ENCODE measurements at places on chromosomes 4 and X. TPM values are rescaled to one million over a fixed set of nuclear protein-coding genes. Genes with fewer than 3 reads are reported as not detected.

DNA sequence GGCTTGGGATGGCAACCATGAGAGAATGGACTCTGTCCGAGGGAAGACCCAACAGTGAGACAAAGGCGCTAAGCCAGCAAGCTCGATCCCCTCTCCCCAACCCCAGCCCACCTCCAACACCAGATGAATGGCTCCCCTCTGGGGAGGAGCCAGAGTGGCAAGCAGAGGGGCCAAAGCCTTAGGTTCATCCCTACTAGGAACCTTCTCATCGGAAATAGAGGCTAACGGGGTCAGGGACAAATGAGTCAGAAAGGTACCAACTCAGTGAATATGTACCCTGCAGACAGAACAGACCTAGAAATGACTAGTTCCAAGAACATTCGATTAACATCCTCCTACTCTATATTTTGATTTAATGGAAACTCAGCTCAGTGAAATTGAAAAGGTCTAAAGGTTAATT is 73.9 kb downstream of the NSG1 start:
- H3K27me3 ChIP-seq: no peaks in the 10 kb centered on the region
- DNase-seq: peak; percentile 55
- H3K4me3 ChIP-seq: no peak overlapping the region

Gene FAM184B
- not detected for total RNA-seq

- no peaks in the 10 kb centered on the region for H3K36me3 ChIP-seq
- DNase-seq: no peak
- H3K4me3 ChIP-seq: no peak overlapping the region
- H3K27me3 ChIP-seq: no peaks in the 10 kb centered on the region
- H3K4me1 ChIP-seq: no peaks in the 10 kb centered on the region
Measured at GRCh38 chr4:66943112-66943511, 602.2 kb downstream of the CENPC start.

GRCh38 chr4:52873861-52874343 is 11.8 kb downstream of the RASL11B start:
- H3K36me3 ChIP-seq: peaks cover 19% of the 10 kb centered on the region
- peaks cover 6% of the 10 kb centered on the region for H3K4me1 ChIP-seq
- H3K27ac ChIP-seq: no peak overlapping the region
- DNase-seq: no peak

DNA sequence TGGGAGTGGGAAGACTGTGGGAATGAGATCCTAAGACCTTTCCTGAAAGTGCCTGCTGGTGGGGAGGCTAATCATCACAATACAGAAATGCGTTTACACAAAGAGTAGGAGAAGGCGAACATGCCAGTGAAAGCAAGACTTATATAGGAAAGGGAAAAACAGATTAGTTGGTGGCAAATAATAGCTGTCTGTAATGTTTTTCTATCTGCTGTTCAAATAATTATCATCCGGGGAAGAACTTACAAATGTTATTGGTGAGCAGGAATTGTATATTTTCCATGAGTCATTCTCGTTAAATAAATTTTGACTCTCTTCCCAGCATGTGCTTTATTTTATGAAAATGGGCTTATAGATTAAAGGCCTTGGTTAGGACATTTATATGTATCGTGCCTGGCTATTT is 196.5 kb downstream of the ARHGAP10 start:
- H3K27me3 ChIP-seq: no peaks in the 10 kb centered on the region
- H3K4me1 ChIP-seq: peaks cover 3% of the 10 kb centered on the region
- no peak overlapping the region for H3K4me3 ChIP-seq
- DNase-seq: no peak
- H3K36me3 ChIP-seq: peaks cover 6% of the 10 kb centered on the region
- H3K27ac ChIP-seq: no peak overlapping the region

Gene TMPRSS11F
- not detected for total RNA-seq

Measured in activated CD4-positive, alpha-beta memory T cell treated with anti-CD3 and anti-CD28 coated beads for 36 hours (primary cell).